ENCODE measurements at places on chromosomes 7 and 10.

DNA sequence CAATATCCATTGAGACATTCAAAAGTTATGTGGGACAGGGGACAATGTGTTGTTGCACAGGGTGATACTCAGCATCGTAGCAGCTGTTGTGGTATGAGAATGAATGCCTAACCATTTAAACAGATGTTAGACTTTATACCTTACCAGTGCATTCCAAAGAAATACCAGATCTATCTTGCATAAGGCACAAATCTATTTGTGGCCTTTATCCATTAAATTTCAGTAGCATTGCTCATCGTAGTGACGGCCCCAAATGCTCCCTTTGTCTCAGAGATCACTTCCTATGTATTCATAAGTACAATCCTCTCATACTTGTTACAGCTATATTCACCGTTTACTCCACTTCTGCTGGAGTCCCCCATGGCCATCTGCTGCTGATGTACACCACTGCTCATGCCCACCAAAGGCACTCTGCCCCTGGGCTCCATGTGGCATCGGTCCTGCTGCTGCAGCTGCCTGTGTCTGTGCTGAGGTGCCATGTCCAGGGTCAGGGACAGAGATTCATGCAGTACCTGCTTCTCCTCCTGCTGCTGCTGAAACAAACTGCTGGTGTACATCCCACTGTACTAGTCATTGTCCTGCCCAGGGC, 96.3 kb downstream of the CPED1 start:
- H3K4me3 ChIP-seq: peak overlapping the region; percentile 29
- peak; percentile 26 for DNase-seq
- H3K27me3 ChIP-seq: no peaks in the 10 kb centered on the region
- peaks cover 51% of the 10 kb centered on the region for H3K4me1 ChIP-seq
- H3K27ac ChIP-seq: peak overlapping the region; percentile 70

DNA sequence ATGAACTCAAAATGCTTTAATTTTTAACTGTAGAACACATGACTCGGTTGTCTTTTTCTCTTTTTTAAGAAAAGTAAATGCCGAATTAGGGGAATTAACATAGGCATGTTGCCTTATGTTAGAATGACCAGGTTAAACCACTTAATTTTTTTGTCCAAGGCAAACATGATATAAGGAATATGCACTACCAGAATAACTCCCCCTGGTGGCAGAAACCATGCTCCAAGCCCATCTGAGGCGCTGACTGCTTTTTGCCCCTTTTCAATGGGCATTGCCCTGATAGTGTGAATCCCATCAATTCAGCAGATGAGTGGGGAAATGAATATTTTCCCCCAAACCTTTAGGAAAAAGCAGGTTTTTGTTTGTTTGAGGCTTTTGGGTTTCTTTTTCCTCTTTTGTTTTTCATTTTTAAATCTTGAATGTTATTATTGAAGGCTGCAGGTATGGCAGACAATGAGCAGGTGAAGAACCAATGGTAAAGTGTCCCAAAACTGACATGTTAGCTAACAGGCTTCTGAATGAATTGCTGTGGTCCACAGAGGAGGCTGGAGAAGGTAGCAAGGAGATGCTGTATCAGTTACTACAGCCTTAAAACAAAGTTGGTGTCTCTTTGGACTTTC, 284.3 kb downstream of the SORCS3 start:
- H3K4me1 ChIP-seq: no peaks in the 10 kb centered on the region
- peaks cover 22% of the 10 kb centered on the region for H3K27me3 ChIP-seq
- no peaks in the 10 kb centered on the region for H3K36me3 ChIP-seq
- no peak overlapping the region for H3K27ac ChIP-seq
- DNase-seq: peak; percentile 55

GRCh38 chr10:114174695-114175188, 739 bp upstream of the CCDC186 start:
- H3K4me3 ChIP-seq: peak overlapping the region; percentile 99
- peaks cover 28% of the 10 kb centered on the region for H3K36me3 ChIP-seq
- peak; percentile 33 for DNase-seq
- H3K27ac ChIP-seq: peak overlapping the region; percentile 99

GRCh38 chr10:19958787-19959186, 142.6 kb downstream of the PLXDC2 start:
- H3K4me3 ChIP-seq: no peak overlapping the region
- no peak overlapping the region for H3K27ac ChIP-seq
- H3K4me1 ChIP-seq: no peaks in the 10 kb centered on the region
- DNase-seq: no peak
- H3K36me3 ChIP-seq: no peaks in the 10 kb centered on the region

GRCh38 chr7:1873421-1873820, 203.3 kb downstream of the ELFN1 start:
- DNase-seq: no peak
- no peak overlapping the region for H3K4me3 ChIP-seq
- H3K27ac ChIP-seq: no peak overlapping the region
- no peaks in the 10 kb centered on the region for H3K27me3 ChIP-seq
- peaks cover 22% of the 10 kb centered on the region for H3K36me3 ChIP-seq

DNA sequence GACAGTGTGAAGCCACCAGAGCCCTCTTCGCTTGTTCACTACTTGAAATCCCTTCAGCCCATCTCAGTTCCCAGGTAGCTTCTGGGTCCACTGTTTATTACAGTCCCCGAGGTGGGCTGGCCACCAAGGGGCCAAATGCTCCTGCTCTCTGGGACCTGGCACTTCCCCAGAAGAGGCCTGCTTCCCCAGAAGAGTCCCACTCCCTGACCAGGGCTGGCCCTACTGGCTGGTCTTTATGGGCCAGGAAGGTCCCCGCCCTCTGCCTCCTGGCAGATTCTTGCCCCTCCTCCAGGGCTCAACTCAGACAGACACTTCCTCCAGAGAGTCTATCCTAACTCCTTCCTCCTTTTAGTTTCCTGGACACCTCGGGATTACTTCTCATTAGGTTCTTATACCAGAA, 70.7 kb upstream of the LRRC18 start:
- H3K27me3 ChIP-seq: peaks cover 81% of the 10 kb centered on the region
- H3K36me3 ChIP-seq: no peaks in the 10 kb centered on the region
- H3K4me3 ChIP-seq: no peak overlapping the region
- H3K4me1 ChIP-seq: no peaks in the 10 kb centered on the region
- H3K27ac ChIP-seq: no peak overlapping the region
- no peak for DNase-seq

- H3K27ac ChIP-seq: no peak overlapping the region
- H3K4me3 ChIP-seq: no peak overlapping the region
- H3K36me3 ChIP-seq: no peaks in the 10 kb centered on the region
- H3K27me3 ChIP-seq: no peaks in the 10 kb centered on the region
- peaks cover 11% of the 10 kb centered on the region for H3K4me1 ChIP-seq
These were observed 43.4 kb downstream of the GRK5 start for GRCh38 chr10:119250641-119251314.

- no peaks in the 10 kb centered on the region for H3K27me3 ChIP-seq
- peaks cover 24% of the 10 kb centered on the region for H3K36me3 ChIP-seq
- peaks cover 19% of the 10 kb centered on the region for H3K4me1 ChIP-seq
- H3K4me3 ChIP-seq: peak overlapping the region; percentile 80
- peak overlapping the region; percentile 39 for H3K27ac ChIP-seq
These were observed 991 bp downstream of the SEMA4G start for GRCh38 chr10:100970076-100970913.

- peaks cover 23% of the 10 kb centered on the region for H3K36me3 ChIP-seq
- H3K4me3 ChIP-seq: no peak overlapping the region
- no peak for DNase-seq
- no peaks in the 10 kb centered on the region for H3K4me1 ChIP-seq
These were observed 11.0 kb upstream of the SH2D4B start for GRCh38 chr10:80526742-80527141.

GRCh38 chr10:22324413-22324812, 3.5 kb downstream of the BMI1 start:
- peak overlapping the region; percentile 78 for H3K4me3 ChIP-seq
- peaks cover 24% of the 10 kb centered on the region for H3K4me1 ChIP-seq
- no peak for DNase-seq
- H3K27ac ChIP-seq: no peak overlapping the region
- H3K36me3 ChIP-seq: peaks cover 54% of the 10 kb centered on the region
- H3K27me3 ChIP-seq: peaks cover 36% of the 10 kb centered on the region

- DNase-seq: no peak
- no peaks in the 10 kb centered on the region for H3K27me3 ChIP-seq
- H3K36me3 ChIP-seq: no peaks in the 10 kb centered on the region
- H3K27ac ChIP-seq: no peak overlapping the region
These were observed 92.6 kb downstream of the TFEC start for GRCh38 chr7:115937960-115938359.

- H3K27ac ChIP-seq: no peak overlapping the region
- no peaks in the 10 kb centered on the region for H3K27me3 ChIP-seq
- no peak overlapping the region for H3K4me3 ChIP-seq
- peaks cover 8% of the 10 kb centered on the region for H3K36me3 ChIP-seq
- H3K4me1 ChIP-seq: peaks cover 6% of the 10 kb centered on the region
- DNase-seq: no peak
These were observed 40.8 kb downstream of the TBXAS1 start for GRCh38 chr7:139869886-139870285.

DNA sequence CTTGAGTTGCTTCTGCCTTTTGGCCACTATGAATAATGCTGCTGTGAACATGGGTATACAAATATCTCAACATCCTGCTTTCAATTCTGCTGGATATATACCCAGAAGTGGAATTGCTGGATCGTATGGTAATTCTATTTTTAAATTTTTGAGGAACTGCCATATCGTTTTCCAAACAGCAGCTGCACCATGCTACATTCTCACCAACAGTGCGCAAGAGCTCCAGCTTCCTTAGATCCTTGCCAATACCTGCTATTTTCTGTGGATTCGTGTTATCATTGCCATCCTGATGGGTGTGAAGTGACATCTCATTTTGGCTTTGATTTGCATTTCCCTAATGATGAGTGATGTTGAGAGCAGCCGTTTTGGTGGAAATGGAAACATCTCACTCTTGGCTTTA, 26.7 kb downstream of the FRMD4A start:
- no peaks in the 10 kb centered on the region for H3K36me3 ChIP-seq
- H3K4me1 ChIP-seq: no peaks in the 10 kb centered on the region
- DNase-seq: no peak
- no peak overlapping the region for H3K4me3 ChIP-seq

DNA sequence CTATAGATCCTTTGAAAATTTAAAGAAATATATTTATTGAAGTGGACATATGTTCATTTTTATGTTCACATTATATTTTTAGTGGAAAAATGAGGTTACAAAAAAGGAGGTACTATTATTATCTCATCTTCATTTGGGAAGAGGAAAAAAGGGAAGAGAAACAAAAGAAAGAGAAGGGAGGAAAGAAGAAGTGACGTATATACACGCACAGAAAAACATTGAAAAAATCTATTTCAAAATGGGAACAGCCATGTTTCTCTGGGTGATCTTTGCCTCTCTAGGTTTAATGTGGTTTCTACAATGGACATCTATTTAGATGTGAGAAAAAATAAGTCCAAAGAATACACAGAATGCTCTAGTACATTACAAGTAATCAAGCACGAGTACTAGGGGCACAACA, 14.8 kb downstream of the ANK3 start:
- H3K4me1 ChIP-seq: peaks cover 6% of the 10 kb centered on the region
- H3K36me3 ChIP-seq: no peaks in the 10 kb centered on the region
- H3K4me3 ChIP-seq: no peak overlapping the region
- no peaks in the 10 kb centered on the region for H3K27me3 ChIP-seq

DNA sequence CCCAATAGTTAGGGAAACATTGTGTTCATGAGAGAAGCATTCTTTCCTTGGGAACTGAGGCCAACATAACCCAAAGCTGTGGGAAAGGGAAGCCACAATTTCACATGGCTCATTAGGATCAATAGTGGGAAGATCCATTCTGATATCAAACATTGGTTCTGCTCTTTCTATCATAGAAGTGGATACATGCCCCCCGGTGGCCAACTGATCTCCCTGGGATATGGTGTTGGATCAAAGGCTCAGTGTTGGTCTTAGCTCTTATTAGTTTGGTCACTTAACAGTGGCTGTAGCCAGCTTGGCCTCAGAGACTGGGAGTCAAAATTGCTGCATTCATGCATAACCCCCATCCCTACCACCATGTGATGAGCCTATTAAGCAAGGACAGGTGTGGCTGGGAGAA, 6.7 kb upstream of the GIMAP4 start:
- H3K4me3 ChIP-seq: no peak overlapping the region
- H3K27ac ChIP-seq: no peak overlapping the region
- no peaks in the 10 kb centered on the region for H3K36me3 ChIP-seq
- H3K4me1 ChIP-seq: no peaks in the 10 kb centered on the region
- no peak for DNase-seq

GRCh38 chr10:118977022-118977599, 52.4 kb upstream of the NANOS1 start:
- no peaks in the 10 kb centered on the region for H3K27me3 ChIP-seq
- no peak overlapping the region for H3K4me3 ChIP-seq
- no peak overlapping the region for H3K27ac ChIP-seq
- DNase-seq: no peak
- no peaks in the 10 kb centered on the region for H3K36me3 ChIP-seq

DNA sequence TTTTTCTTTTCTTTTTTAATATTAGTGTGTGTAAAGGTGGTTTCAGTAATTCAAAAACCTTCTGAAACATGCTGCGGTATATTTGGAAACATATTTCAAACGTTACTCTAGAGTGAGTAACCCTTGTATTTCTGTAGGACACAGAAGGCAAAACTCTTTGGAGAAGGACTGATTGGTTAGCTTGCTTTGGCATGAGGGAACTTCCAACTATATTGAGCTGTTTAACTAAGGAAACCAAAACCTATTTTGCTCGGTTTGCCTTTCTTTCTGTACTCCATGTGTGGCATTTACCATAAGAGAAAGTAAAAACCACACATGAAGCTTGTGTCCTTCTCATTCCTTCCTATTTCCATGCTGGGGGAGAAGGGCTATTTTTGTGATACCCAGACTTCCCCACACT, 149.8 kb downstream of the DYNC1I1 start:
- H3K27me3 ChIP-seq: no peaks in the 10 kb centered on the region
- H3K4me3 ChIP-seq: no peak overlapping the region
- no peaks in the 10 kb centered on the region for H3K36me3 ChIP-seq
- no peak overlapping the region for H3K27ac ChIP-seq
- no peaks in the 10 kb centered on the region for H3K4me1 ChIP-seq

GRCh38 chr10:101014230-101014884, 14.7 kb downstream of the LZTS2 start:
- DNase-seq: peak; percentile 85
- H3K27me3 ChIP-seq: peaks cover 50% of the 10 kb centered on the region
- H3K4me3 ChIP-seq: no peak overlapping the region
- no peak overlapping the region for H3K27ac ChIP-seq
- H3K4me1 ChIP-seq: peaks cover 10% of the 10 kb centered on the region

GRCh38 chr10:20771051-20771450, 126.1 kb downstream of the NEBL start:
- no peak overlapping the region for H3K4me3 ChIP-seq
- H3K36me3 ChIP-seq: peaks cover 3% of the 10 kb centered on the region
- DNase-seq: no peak
- no peaks in the 10 kb centered on the region for H3K4me1 ChIP-seq
- peaks cover 18% of the 10 kb centered on the region for H3K27me3 ChIP-seq
